NAMALWA (cell line): ENCODE measurements at places on chromosomes 16 and 17.

DNA sequence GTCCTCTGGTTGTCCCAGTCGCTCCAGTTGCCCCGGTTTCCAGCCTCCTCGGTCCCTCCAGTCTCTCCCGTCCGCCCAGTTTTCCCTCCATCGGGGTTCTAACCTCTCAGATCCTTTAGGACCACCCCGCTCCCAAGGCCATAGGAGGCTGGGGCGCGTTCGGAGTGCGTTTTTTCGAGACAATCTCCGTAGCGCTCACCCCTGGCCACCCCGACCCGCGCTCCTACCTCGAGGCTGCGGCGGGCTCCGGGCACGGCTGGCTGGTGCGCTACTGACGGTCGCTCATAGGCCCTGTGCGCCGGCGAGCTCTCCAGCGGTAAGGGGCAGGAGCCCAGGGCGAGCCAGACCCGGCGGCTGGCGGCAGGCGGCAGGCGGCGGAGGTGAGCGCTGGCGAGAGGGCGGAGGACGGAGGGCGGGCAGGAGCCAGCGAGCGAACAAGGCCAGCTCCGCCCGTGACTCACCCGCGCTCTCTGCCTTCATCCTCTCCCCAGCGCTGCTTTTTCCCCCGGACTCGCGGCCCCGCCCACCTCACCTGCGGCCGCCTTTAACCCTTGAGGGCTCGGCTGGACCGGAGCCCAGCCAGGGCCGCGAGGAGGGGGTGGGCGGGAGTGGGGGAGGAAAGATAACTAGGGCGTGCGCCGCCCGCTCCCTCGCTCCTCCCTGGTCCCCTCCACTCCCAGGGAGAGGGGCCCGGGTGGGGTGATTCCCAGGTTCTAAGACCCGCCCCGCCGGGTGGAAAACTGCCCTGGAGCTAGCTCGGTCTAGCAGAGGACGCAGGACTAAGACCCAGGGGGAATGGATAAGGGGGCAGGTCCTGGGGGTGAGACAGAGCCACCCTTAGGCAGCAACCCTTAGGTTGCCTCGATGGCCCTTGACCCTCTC lies at the start of gene SP6:
Gene SP6 (minus strand): TSS at position 472 of the 882 bp plus-strand sequence. CDS start 2,734 bp downstream, outside the sequence.
- no peak for DNase-seq

GRCh38 chr16:23316634-23317265 lies 14.6 kb downstream of the SCNN1B start:
- no peak for DNase-seq

- no peak for DNase-seq
Observed at GRCh38 chr16:79407461-79408135, 192.9 kb downstream of the MAF start.

GRCh38 chr16:56360117-56361008 lies 65.0 kb downstream of the AMFR start:
- DNase-seq, result no peak

GRCh38 chr17:78805301-78805700 lies 23.2 kb upstream of the CYTH1 start:
- no peak for DNase-seq

DNA sequence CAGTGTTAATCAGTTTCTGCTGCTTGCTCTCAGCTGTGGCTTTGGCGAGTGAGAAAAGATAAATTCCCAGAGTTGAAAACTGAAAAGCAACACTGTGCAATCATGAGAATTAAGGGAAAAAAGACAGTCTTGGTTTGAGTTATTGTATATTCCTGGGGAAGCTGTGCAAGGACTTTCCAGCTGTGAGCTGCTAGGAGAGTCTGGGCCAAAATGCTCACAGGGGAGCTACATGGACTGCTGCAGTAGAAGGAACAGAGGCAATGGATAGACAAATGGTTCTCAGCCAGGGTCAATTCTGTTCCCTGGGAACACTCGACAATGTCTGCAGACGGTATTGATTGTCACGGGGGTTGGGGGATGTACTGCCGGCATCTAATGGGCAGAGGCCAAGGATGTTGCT lies 102.0 kb upstream of the ADAMTS18 start:
- DNase-seq, result no peak

DNA sequence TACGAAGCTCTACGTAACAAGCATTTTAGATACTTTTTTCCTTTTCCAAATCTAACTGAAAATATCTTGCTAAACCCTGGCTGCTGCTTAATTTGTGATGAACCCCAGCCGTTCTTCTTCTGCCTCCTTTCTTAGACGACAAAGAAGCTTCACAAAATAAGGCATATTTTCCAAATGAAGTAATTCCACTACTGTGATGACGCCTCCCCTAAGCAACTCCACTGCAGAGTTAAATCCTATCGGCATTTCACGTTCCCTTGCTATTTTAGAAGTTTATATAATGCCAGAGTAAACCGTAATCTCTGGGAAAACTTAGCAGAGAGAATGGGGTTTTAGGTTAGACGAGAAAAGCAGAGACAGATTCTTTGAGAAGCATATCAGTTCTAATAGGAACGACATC lies 683.1 kb upstream of the SALL1 start:
- no peak for DNase-seq

- no peak for DNase-seq
Observed at GRCh38 chr17:6479622-6480302, 35.5 kb downstream of the PIMREG start.

DNA sequence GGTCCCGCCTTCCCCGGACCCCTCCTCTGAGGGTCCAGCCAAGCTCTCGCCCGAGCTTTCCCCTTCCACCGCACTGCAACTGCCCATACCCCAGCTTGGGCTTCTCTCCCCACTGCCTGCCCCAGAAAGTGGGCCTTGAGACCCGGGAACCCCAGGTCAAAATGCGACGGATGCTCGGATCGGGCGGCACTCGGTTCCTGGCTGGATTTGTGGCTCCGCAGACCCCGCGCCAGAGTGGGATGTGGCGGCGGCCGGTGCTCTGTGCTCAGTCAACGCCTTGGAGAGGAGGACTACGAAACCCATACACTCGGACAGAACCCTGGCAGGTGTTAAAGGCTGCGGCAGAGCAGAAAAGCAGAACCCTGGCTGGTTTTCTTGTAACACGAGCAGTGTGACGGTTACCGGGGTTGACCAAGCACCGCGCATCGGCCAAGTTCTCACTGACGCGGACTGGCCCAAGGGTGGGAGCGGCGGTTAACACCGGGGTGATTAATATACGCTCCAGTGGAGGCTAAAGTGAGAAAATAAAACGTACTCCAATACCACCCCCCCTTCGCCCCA lies 885 bp upstream of the SLFN13 start:
- DNase-seq, result no peak

- DNase-seq, result no peak
Observed at GRCh38 chr17:35977509-35977908, 3.8 kb downstream of the CCL16 start.

- no peak for DNase-seq
Observed at GRCh38 chr17:56762988-56763387, 70.7 kb downstream of the C17orf67 start.

- no peak for DNase-seq
Observed at GRCh38 chr16:4982056-4982867, 24.1 kb downstream of the SEC14L5 start.

- DNase-seq, result no peak
Observed at GRCh38 chr16:89607937-89608740, 5.3 kb upstream of the DPEP1 start.

GRCh38 chr16:88328313-88328980 lies 54.3 kb upstream of the ZNF469 start:
- no peak for DNase-seq

DNA sequence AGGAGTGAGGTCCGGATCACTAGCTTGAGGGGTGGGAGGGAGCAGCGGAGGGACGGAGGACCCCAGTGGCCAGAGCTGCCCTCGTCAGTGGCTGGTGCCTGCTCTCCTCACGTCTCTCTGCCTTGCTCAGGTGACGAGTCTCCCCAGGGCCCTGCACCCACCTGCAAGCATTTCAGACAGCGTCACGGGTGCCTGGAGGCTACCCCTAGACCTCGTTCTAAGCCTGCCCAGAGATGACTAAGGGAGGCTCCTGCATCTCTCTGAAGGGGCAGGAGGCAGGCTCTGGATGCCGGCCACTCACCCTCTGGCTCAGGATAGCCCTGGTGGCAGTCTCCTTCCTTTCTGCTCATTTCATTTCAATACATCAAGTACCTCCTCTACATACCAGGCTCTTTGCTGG lies 68.8 kb downstream of the MRC2 start:
- DNase-seq, result no peak

GRCh38 chr17:74357466-74357809 lies 4.2 kb downstream of the BTBD17 start:
- DNase-seq, result no peak

DNA sequence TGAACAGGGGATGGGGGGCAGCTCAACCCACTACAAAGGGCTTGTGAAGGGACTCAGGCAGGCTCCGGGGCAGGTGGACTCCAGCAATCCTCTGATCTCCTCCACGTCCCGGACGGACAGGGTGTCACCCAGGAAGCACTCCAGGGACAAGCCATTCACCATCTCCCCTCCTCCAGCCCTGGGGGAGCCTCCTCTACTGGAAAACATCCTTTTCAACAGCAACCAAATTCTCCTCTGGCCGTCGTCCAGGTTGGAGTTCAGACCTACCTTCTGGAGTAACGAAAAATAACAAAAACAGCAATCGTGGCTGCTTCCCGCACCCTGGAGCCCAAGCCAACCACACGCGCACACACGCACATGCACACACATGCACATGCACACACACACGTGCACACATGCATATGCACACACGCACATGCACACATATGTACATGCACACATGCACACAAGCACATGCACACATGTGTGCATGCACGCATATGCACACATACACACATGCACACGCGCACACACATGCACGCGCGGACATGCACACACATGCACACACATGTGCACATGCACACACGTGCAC lies 8.9 kb upstream of the RBFOX3 start:
- no peak for DNase-seq

GRCh38 chr16:71338193-71338592 lies 20.3 kb upstream of the CALB2 start:
- DNase-seq, result no peak

GRCh38 chr16:53094013-53094630 lies 39.3 kb downstream of the CHD9 start:
- DNase-seq, result peak; percentile 22

GRCh38 chr17:43024407-43025289 lies at the start of gene RND2:
Gene RND2 (plus strand): TSS chr17:43025231. CDS start chr17:43025348, 117 bp downstream.
- peak; percentile 96 for DNase-seq

DNA sequence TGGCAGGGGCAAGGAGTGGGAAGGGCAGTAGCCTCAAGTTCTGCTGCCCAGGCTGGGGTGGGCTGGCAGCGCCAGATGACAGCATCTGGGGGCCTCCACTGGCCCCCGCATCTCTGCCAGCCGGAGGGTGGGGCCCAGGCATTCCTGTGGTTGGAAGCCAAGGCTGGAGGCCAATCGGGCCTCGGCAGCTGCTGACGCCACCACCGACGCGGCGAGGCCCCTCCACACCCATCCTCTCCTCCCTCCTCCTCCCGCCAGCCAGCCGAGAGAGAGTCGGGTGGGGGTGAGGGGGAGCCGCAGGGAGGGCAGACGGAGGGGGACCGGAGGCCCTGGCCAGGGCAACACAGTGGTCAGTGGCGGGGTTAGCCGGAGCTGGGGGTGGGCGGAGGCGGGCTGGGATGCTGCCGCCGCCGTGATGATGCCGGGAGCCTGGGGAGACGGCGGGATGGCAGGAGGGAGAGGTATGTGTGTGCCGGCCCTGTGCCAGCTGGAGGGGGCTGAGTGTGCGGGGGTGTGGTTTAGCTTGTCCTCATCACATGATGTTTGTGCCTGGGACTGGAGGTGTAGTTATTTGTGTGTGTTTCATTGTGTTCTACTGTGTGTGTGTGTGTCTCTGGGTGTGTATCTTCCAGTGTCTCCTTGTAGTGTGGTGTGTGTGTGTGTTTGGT lies 36.6 kb downstream of the ARHGAP23 start:
- no peak for DNase-seq

GRCh38 chr16:89921131-89921701 lies 1.9 kb upstream of the TUBB3 start:
- DNase-seq, result no peak

- no peak for DNase-seq
Observed at GRCh38 chr16:30485818-30486436, 13.4 kb downstream of the ITGAL start.

DNA sequence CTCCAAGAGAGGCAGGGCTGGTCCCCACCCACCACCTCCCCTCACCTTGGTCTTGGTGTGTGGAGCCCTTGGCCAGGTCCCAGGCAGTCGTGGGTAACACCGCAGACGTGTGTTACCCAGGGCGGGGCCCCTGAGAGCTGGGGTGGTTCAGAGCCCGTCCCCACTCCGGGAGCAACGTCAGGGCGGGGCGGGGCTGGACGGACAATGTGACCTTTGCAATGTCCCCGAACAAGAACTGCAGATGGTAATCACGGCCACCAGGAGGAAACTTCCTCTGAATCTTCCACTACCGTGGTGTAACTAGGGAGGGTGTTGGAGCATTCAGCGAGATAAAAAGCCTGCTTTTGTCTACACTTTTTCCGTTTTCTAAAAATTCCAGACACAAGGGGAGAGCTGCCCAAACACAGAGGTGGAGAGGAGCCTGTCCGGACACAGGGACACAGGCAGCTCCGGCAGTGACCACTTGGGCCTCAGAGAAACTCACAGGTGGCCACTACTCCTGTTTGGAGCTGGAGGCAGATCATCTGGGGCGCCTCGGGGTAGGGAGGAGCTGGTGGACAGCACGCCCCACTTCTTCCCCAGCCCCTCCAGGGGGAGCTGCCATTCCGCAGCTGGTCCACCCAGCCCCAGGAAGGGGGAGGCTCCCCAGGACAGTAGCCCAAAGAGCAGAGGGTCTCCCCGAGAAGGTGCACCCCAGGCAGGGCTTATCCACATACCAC lies 14.2 kb upstream of the SLC38A10 start:
- DNase-seq, result peak; percentile 61

DNA sequence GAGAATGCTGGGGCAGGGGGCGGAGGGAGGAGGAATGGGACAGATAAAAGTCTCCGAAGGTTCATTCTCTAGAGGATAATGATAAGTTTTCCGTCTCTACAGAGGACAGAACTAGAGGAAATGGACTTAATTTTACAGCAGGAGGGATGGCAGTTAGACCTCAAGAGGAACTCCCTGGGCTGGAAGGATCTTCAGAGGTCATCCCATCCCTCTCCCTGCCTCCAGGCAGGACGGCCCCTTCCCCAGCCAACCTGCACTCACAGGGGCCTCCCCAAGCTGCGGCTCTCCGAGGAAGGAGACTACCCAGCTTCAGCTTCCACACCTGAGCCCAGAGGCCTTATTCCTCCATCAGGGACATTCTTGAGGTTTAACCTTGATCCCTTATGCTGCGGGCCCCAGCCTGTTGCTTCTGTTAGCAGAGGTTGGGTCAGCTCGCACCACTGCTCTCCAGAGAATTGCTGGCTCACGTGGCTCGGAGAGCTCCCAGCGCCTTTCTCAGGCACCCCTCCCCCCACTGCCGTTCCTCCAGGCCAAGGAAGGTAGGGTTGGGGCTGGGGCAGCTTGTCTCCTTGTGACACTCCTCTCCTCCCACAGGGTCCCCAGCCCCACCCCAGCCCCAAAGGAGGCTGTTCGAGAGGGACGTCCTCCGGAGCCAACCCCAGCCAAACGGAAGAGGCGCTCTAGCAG lies 8.5 kb downstream of the ELOB start:
- no peak for DNase-seq

- DNase-seq, result peak; percentile 53
Observed at GRCh38 chr17:47696717-47697642, 3.0 kb downstream of the TBKBP1 start.

- no peak for DNase-seq
Observed at GRCh38 chr16:30376461-30376902, 1.9 kb downstream of the MYL11 start.
